A549 treated with AZD2906 at 1 μM for 4 hours (cell line): ENCODE measurements at places on chromosomes 2 and 18. TPM values are rescaled to one million over a fixed set of nuclear protein-coding genes. Genes with fewer than 3 reads are reported as not detected.

Gene RTKN
- 18.7 to 24.5 TPM (median 22.4 TPM) in 5 replicates for total RNA-seq

Gene SALL3
- not detected in 5 replicates for total RNA-seq

Gene ALPI
- 0.05 TPM in 1 of 5 replicates, not detected in the others for total RNA-seq

Gene CD226
- 0.01 to 0.19 TPM (median 0.11 TPM) in 5 replicates for total RNA-seq

Gene GYPC
- total RNA-seq = not detected in 5 replicates

Gene SAP130
- total RNA-seq = 10.8 to 12.3 TPM (median 12.1 TPM) in 5 replicates

Gene LRRC30
- total RNA-seq = not detected in 5 replicates

Gene GNLY
- total RNA-seq = 0.20 to 0.45 TPM (median 0.35 TPM) in 4 of 5 replicates, not detected in the other

Gene TAF4B
- 3.7 to 5.1 TPM (median 3.9 TPM) in 5 replicates for total RNA-seq

Gene WDFY1
- total RNA-seq = 29.7 to 36.6 TPM (median 34.8 TPM) in 5 replicates

Gene MYL12A
- 283 to 348 TPM (median 319 TPM) in 5 replicates for total RNA-seq

Gene LAMA3
- total RNA-seq = 47.1 to 67.6 TPM (median 63.5 TPM) in 5 replicates

Gene LIMS2
- 5.8 to 10.2 TPM (median 7.8 TPM) in 5 replicates for total RNA-seq

Gene CFAP65
- 0.11 to 0.32 TPM (median 0.17 TPM) in 5 replicates for total RNA-seq

Gene ITGA4
- total RNA-seq = 1.4 to 2.3 TPM (median 2.0 TPM) in 5 replicates

Gene CCBE1
- total RNA-seq = 7.9 to 12.9 TPM (median 12.0 TPM) in 5 replicates

Gene BZW1
- total RNA-seq = 326 to 694 TPM (median 402 TPM) in 5 replicates

Gene EPHA4
- total RNA-seq = 0.58 to 0.95 TPM (median 0.77 TPM) in 5 replicates

Gene DCC
- total RNA-seq = not detected in 5 replicates

Gene FAM136A
- total RNA-seq = 81.8 to 93.2 TPM (median 89.1 TPM) in 5 replicates
